ENCODE measurements at places on chromosomes 2 and 18. TPM values are rescaled to one million over a fixed set of nuclear protein-coding genes. Genes with fewer than 3 reads are reported as not detected.

GRCh38 chr2:40285391-40285790 is 166.5 kb downstream of the SLC8A1 start:
- H3K36me3 ChIP-seq, result no peaks in the 10 kb centered on the region
- H3K4me3 ChIP-seq, result no peak overlapping the region
- no peak for DNase-seq
- peaks cover 6% of the 10 kb centered on the region for H3K4me1 ChIP-seq

The C18orf54 gene
- total RNA-seq, result 1.2 TPM

GRCh38 chr2:183606718-183607085 is 482.5 kb downstream of the NUP35 start:
- H3K27me3 ChIP-seq, result no peaks in the 10 kb centered on the region
- no peak overlapping the region for H3K4me3 ChIP-seq
- no peaks in the 10 kb centered on the region for H3K36me3 ChIP-seq
- H3K4me1 ChIP-seq, result no peaks in the 10 kb centered on the region

DNA sequence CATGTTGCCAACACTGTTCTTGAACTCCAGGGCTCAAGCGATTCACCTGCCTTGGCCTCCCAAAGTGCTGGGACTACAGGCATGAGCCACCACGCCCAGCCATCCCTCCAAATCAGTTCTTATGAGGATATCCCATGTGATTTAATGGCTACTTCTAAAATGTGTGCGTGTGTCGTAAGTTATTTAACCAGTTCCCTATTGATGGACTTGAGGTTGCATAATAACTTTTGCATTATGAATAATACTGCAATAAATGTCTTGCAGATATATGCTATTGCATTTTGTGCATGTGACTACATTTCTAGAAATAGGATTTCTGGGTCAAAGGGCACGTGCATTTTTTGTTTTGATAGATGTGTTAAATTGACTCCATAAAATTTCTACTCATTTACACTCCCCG is 19.0 kb downstream of the DIPK1C start:
- no peaks in the 10 kb centered on the region for H3K36me3 ChIP-seq
- no peak overlapping the region for H3K27ac ChIP-seq
- DNase-seq, result no peak
- H3K27me3 ChIP-seq, result no peaks in the 10 kb centered on the region
- H3K4me3 ChIP-seq, result no peak overlapping the region

The LIMS2 gene
- 22.4 TPM for total RNA-seq

DNA sequence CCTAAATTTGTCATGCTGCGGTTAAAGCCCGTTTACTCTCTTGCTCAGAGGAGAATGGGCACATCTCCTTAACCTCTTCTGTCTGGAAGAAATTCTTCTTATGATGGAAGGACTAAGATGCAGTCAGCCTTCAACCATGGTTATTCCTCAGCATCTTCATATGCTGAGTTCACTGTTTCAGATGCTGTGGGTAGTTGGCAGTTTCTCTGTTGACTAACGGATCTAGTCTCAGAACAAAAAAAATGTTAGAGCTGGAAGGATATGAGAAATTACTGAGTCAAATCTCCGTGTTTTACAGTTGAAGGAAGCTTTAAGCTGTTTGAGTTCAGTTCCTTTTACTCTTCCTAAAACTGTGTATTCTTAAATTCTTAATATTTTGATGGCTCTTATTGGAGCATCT is 43.6 kb upstream of the PGAP1 start:
- H3K36me3 ChIP-seq, result no peaks in the 10 kb centered on the region
- H3K27ac ChIP-seq, result no peak overlapping the region
- no peaks in the 10 kb centered on the region for H3K27me3 ChIP-seq
- H3K4me1 ChIP-seq, result no peaks in the 10 kb centered on the region
- DNase-seq, result no peak

GRCh38 chr2:224594840-224595239 is 9.7 kb upstream of the CUL3 start:
- no peaks in the 10 kb centered on the region for H3K4me1 ChIP-seq
- H3K4me3 ChIP-seq, result no peak overlapping the region
- H3K27ac ChIP-seq, result no peak overlapping the region
- DNase-seq, result no peak

The TMSB10 gene
- 1,276 TPM for total RNA-seq

GRCh38 chr2:6623746-6624145 is 242.0 kb downstream of the CMPK2 start:
- H3K27me3 ChIP-seq, result no peaks in the 10 kb centered on the region
- no peak overlapping the region for H3K4me3 ChIP-seq
- no peak overlapping the region for H3K27ac ChIP-seq
- no peak for DNase-seq
- H3K36me3 ChIP-seq, result no peaks in the 10 kb centered on the region

- no peak overlapping the region for H3K27ac ChIP-seq
- H3K4me1 ChIP-seq, result no peaks in the 10 kb centered on the region
- H3K4me3 ChIP-seq, result no peak overlapping the region
- no peaks in the 10 kb centered on the region for H3K36me3 ChIP-seq
- DNase-seq, result no peak
Observed at GRCh38 chr18:70195014-70195614, 10.4 kb downstream of the RTTN start.

GRCh38 chr2:144607891-144608521 is 88.1 kb upstream of the ZEB2 start:
- DNase-seq, result no peak
- H3K4me1 ChIP-seq, result no peaks in the 10 kb centered on the region
- H3K27me3 ChIP-seq, result no peaks in the 10 kb centered on the region
- no peaks in the 10 kb centered on the region for H3K36me3 ChIP-seq
- H3K27ac ChIP-seq, result no peak overlapping the region
- no peak overlapping the region for H3K4me3 ChIP-seq

The CAVIN2 gene
- 47.9 TPM for total RNA-seq
